8988T (cell line): ENCODE measurements at places on chromosomes 13 and 19.

- DNase-seq: no peak
Observed at GRCh38 chr19:47819858-47820257, 1.9 kb upstream of the CRX start.

DNA sequence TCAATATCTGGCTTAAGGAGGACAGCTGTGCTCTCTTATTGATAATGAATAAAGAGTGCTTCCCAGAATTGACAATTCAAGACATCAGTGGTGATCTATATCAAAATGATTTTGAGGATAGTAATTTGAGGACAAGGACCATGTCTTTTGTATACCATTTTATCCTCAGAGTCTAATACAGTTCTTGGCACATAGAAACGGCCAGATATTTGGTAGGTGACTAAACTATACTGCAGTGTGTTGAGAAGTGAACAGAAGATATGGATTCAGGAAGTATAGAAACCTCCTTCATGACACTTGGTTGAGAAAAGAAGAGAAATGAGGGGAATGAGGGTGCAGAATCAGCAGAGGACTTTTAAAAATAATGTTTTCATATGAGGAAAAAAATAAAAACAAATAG is 16.1 kb upstream of the LMO7 start:
- no peak for DNase-seq

DNA sequence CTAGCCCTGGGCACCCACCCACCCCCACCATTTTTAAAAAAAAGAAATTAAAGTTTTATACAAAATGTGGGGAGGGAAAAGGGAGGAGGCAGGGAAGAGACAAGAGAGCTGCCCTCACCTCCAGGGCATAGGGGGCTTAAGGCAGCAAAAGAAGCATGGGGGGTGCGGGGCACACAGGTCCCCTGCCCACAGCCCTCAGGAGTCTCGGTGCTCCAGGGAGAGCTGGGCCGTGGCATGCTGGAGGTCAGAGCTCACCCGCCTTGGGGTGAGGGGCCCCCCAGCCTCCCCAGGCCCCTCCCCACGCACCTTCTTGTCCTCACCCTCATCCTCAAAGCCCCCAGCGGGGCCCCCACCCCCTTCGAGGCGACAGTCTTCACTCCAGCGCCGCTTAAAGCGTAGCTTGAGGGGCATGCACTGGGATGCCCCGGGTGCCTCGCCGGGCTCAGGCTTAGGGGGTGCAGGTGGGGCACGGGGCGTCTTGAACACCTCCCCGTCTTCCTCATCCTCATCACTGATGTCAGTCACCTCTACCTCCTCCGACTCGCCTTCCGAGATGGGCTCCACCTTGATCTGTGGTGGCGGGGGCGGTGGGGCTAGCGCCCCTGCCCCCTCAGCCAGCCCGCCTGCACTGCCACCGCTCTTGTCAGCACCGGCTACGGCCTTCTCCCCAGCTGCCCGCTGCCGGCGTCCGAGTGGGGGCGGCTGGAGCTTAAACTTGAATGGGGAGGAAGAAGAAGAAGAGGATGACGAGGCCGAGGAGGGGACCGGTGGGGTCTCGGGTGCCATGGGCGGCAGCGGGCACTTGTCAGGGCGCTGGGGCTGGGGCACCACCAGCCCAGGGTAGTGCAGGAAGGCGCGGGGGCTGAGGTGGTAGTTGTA is 6.1 kb upstream of the GSK3A start:
- no peak for DNase-seq

DNA sequence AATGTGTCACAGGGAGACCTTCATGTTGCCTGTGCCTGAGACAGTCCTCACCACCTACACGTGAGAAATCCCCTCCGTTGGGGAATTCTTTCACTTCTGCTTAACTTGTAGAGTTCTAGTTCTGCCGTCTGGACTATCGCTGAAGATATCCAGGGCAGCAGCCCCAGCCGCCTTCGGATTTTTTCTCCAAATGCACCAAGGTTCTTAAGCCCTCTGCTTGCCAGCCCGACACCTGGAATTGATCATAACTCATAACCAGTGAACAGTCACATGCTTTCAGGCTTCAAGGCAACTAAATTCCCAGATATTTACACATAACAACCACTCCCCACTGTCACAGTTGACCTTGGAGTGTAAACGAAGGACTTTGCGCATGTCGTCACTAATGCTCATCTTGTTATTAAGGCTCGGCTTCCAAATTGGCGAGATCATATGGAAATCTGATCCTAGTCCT is 114.4 kb downstream of the RAB20 start:
- DNase-seq: no peak

GRCh38 chr13:49450105-49450819 is 6.2 kb downstream of the SETDB2 start:
- no peak for DNase-seq

- no peak for DNase-seq
Observed at GRCh38 chr13:48493066-48493765, 39.7 kb downstream of the RCBTB2 start.

DNA sequence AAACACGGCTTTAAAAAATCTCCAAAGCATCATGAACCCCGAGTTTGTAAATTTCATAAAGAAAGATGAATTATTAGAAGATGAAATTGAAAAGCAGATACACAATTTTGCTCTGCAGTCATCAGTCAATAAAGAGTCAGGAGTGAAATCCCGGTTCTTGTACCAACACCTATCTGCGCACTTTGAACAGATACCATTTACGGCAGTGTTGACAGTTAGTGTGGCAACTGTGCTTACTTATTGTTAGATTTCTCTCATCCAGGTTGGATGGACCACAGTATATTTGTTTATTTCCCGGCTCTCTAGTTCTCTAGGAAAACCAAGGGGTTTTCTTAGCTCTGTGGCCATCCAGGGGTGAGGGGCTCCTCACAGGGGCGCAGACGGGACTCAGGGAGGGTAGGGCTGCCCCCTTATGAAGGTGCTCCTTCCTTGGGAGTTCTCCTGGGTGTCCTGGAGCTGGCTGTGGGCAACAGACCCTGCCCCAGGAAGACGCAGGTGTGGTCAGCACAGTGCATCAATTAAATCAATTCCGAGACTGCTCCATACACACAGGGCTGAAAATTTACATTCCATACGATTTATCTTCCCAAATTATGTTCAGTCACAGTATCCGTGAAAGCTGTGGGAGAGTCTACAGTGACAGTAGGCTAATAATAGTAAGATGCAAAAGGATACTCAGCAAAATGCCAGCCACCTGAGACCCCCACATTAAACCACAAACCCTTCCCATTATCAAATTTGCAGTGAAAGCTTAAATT is 107.0 kb upstream of the C1QTNF9B start:
- DNase-seq: no peak

DNA sequence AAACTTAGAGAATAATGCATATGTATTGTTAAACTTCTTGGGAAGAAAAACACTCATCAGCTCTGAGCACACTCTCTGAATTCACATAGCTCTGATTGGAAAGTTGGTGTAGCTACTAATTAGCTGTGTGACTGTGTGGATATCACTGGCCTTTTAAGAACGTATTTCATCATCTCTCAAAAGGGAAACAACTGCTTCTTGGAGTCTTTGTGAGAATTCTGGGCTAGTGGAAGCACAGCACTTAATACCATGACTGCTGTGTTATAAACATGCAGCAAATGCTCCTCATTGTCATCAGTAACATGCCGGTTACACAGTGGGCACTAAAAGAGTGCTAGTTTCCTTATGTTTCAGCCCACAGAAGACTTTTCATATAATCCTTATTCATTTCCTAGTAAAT is 220.9 kb upstream of the CSNK1A1L start:
- no peak for DNase-seq

DNA sequence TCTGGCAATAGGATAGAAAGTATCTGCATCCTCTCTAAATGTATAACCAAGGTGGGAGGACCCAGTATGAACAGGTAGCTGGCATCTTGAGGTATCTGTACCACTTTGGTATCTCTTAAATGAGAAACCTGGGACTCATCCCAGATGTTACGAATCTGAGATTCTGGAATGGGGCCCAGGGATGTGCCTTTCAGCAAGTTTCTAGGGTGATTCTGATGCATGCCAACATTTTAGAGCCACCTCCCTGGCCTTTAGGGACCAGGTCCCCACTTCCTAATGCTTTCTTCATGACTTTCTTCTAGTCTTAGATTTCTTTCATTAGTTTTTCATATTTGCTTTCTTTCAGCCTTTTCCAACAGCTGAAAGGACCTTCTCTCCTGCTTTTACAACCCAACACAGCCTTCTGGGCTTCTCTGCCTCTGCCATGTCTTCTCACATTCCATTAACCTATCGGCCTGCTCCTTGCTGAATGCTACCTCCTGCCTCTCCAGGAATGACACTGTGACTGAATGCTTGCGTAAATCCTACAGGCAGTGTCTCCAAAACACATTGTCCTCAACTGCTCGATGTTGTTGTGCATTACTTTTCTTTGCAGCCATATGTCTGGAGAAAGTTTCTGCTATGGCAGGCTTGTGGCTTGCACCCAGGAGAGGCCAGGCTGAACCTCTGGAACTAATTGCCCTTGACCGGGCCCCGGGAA is 284.0 kb downstream of the DNAJC15 start:
- no peak for DNase-seq

- no peak for DNase-seq
Observed at GRCh38 chr13:20069956-20070355, 90.9 kb downstream of the GJA3 start.

GRCh38 chr19:9107375-9107774 is at the start of gene OR7G2:
Gene OR7G2 (minus strand): TSS chr19:9107475. CDS start chr19:9103243, 4,232 bp downstream.
- DNase-seq: no peak

GRCh38 chr19:32129141-32129540 is 216.3 kb upstream of the ZNF507 start:
- no peak for DNase-seq

DNA sequence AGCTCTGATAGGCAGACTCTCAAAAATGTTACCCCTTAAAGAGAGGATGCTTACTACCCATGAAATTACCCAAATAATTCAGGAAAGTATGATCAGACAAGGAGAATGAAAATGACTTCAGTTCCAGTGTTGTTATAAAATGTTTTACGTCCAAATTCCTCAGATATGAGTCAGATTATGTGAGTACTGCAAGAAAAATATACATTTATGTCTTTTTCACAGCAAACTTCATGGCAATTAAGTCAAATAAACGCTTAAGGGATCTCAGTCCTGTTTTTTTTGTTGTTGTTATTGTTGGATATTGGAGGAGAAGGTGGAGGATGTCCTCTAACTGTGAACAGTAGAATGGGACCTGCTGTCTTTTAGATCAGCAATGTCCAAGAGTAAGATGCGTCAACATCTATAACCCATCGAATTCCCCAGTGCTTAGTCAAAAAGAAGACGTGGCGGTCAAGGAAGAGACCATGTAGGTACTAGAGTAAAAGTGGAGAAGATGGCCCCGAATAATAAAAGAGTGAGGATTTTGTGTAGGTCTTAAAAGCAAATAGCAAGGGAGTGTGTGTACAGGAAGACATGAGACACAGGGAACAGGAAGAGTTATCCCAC is 215.4 kb upstream of the IRS2 start:
- DNase-seq: no peak

- no peak for DNase-seq
Observed at GRCh38 chr19:43700395-43701000, 15.4 kb upstream of the IRGC start.

DNA sequence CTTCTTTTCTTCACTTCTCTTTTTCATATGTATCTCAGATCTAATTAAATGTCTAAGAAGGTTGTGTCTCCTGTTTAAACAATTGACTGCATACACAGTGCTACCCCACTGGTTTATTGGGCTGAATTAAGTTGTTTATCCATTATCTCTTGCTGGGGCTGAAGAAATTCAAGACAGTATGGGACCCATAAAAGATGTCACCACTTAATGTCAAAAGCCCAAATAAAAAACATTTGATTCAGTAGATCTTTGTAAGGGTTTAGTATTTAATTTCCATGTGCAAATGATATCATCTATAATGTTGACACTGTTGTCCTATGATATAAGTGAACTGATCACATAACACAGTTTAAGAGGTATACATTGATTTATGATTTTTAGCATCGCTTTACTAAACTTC is 1431.9 kb upstream of the PCDH20 start:
- DNase-seq: no peak

- no peak for DNase-seq
Observed at GRCh38 chr19:5738423-5738822, 18.0 kb downstream of the CATSPERD start.

GRCh38 chr13:22040810-22041364 is 370.0 kb downstream of the FGF9 start:
- DNase-seq: no peak

DNA sequence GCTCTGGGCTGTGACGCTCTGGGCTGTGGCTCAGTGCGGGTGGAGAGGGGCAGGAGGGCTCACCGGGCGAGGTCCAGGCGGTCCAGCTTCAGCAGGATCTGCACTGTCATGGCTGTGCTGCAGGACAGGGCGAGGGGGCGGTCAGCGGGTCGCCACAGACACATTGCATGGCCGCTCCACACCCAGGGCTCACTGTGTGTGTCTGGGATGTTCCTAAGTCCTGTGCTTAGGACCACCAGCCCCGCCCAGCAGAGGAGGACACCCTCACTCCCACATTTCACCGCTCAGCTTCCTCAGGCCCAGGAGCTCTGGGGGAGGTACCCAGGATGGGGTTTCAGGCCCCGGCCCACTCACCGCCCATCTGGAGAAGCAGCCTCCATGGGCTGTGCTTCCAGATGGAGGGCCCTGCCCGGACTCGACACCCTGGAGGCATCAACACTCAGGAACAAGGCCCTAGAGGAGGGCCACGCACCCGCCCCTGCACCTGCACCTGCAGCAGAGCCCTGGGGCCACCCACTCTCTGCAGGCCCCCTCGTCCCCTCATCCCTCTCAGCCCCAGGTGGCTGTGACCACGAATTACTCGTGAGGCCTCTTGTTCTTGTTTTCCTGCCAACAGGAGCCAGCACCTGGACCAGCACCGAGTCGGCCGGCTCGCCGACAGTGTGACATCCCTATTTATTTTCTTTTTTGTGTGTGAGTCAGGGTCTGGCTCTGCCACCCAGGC is 9.7 kb upstream of the CERS1 start:
- no peak for DNase-seq

DNA sequence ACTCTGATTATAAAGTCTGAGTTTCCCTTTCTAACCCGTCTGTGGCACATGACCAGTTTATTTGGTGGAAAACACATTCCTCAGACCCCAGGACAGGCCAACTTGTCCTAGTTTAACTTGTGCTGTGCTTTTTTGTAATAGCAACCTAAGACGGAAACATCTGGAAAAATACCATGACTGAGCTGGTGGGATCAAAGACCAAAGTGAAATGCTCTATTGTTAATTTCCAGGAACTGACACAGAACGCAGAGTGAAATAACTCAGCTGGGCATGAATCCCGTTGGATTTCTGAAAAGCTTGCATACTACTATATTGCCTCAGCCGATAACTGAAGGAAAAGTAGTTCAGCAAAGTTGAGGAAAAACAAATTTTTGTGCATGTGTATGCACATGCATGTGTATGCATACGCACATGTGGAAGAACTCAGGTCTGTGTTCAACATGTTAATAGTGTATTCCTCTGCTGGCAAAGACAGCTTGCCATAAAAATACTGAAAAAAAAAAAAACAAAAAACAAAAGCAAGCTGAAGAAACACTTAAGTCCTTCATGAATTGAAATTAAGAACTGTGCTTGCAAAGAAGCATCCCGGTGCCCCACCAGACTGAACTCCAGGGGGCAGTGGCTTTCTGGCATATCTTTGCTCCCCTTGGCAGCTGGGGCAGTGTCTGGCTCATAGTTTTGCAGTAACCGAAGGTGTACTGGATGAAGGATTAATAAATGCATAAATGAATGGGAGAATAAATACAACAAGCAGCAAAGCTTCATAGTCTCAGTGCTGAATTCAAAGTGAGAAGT is 187.8 kb downstream of the LHFPL6 start:
- no peak for DNase-seq
